ENCODE measurements at places on chromosomes 4 and X.

GRCh38 chr4:80141543-80141942 lies 55.8 kb upstream of the PRDM8 start:
- no peak for DNase-seq

DNA sequence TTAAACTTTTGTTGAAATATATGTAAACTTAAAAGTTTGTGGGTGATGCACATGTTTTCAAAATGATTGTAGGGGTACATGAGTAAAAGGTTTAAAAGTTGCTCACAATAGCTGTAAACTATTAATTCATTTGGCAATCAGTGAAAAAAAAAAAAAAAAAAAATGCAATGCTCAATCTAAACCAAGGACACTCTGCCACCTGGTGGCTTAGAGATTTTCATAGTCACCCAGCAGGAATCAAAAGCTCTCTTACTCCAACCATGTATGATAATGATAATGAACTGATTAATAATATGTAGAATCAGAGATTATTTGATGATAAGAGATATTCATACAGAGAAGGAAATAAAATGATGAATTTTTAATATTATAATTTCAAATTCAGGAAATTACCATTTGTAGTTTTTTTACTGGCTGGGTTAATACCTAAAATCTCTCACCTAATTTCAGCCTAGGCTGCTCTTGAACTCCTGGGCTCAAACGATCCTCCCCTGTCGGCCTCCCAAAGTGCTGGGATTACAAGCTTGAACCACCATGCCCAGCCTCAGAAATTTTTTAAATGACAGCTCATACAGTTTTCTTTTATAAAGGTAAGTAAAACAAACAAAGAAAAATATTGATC lies 46.9 kb upstream of the SLC25A4 start:
- DNase-seq: peak; percentile 78

DNA sequence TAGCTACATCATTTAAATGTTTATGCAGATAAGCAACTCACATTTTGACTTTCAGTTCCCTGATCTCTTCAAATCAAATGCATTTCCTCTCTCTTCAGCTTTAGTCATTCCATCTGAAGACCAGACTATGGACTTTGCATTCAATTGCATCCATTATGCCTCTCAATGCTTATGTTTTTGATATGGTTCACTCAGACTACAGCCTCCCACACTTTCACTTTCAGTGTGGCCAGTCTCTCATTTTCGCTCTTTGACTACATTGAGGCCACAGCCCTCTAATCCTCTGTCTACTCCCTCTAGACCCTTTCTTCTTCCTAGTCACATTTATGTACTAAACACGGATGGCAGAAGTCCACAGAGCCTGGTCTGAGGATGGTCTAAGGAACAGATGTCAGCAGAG lies 24.5 kb upstream of the VEGFC start:
- no peak for DNase-seq

- peak; percentile 95 for DNase-seq
Observed at GRCh38 chr4:1579901-1580691, 104.0 kb downstream of the FAM53A start.

GRCh38 chr4:24472161-24472510 lies 112.2 kb downstream of the DHX15 start:
- DNase-seq: no peak

DNA sequence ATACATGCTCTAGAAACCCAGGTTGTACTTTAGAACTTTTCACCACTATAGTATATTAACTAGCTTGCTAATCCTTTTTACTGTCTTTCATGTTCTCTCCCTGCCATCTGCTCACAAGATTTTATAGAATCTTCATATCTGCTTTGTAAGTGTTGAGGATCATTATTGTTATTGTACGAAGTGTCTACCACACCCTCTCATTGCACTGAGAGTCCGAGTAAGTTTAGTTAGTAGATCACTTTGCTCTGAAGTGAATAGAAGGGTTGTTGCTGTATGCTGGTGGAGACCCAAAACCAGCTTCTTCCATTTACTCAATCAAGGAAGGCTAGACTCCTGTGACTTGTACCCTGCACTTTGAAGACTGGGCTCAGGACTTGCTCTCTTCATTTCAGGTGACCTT lies 17.1 kb downstream of the GAB1 start:
- no peak for DNase-seq

DNA sequence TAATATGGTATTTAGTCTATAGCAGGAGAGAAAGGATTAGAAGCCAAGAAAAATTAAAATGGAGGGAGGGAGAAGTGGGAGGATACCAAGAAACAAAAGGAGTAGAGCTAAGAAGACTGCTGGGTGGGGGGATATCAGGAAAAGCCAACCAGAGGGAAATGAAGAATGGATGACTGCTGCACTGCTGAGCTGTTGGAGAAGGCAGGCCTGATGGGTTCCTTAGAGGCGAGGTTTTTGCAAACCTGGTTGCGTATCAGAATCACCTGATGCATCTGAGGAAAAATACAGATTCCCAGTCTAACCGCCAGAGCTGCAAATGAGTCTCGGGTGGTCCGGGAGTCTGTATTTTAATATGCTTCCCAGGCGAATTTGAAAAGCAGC lies 1.5 kb downstream of the PGRMC1 start:
- DNase-seq: no peak

DNA sequence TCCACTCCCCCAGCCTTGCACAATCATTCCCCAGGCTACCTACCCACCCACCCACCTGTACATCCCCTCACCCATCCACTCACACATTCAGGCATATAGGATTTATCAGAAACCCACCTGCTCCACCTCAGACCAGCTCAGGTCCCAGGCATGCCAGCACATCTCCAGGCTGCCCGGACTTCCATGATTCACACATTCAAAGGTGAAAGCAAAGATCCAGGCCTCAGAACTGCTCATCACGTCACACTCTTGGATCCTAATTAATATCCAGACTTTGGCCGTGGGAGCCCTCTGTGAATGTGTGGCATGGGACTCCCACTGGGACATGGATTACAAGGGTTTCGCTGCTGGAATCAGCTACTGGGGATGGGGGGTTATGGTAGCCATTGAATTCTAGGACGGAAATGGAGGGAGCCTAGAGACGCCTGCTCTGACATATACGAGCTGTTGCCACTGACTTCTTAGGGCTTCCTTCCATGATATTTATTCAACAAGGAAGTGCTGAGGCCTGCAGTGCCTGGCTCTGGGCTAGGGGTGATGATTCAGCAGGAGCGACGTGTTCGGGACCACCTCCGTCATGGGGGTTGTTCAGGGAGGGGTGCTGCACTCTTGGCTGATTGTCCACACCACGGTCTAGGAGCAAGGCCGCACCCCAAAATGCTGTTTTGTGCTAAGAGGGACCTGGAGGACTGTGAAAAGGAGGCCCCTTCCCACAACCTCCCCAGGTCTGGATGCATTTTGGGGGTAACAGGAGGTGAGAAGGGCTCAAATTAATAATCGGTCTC lies 56.9 kb upstream of the ADRA2C start:
- no peak for DNase-seq

GRCh38 chr4:186838295-186838694 lies 114.6 kb upstream of the FAT1 start:
- no peak for DNase-seq

DNA sequence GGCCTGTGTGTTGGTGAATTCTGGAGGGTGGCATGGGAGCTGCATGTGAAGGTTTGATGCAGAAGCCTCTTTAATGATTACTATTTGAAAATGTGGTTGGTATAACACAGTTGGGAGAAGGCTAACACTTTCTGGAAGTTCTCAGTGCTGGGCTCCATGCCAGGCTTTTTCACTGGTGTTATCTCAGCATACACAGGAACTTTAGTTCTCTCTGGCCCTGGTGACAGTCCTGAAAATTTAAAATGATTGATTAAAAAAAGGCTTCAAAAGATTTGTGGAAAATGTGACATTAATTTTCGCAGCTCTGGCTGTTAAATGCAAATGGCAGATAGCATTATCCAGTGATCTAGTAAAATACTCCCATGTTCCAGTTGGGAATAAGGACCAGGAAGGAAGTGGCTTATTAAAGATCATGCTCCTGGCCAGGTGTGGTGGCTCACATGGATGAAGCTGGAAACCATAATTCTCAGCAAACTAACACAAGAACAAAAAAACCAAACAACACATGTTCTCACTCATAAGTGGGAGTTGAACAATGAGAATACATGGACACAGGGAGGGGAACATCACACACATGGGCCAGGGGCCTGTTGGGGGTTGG lies 36.6 kb downstream of the DIPK2B start:
- DNase-seq: peak; percentile 71

DNA sequence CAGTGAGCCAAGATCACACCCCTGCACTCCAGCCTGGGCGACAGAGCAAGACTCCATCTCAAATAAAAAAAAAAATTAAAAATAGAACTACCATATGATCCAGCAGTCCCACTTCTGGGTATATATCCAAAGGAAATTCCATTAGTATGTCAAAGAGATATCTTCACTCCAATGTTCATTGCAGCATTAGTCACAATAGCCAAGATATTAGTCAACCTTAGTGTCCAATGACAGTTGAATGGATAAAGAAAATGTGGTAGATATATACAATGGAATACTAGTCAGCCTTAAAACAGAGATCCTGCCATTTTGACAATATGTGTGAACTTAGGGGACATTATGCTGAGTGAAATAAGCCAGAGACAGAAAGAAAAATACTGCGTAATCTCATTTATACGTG lies 49.4 kb downstream of the C4orf46 start:
- no peak for DNase-seq

- peak; percentile 33 for DNase-seq
Observed at GRCh38 chr4:176320976-176321361, 1.2 kb downstream of the SPCS3 start.

- DNase-seq: no peak
Observed at GRCh38 chrX:46461660-46462191, 83.5 kb downstream of the ZNF674 start.

DNA sequence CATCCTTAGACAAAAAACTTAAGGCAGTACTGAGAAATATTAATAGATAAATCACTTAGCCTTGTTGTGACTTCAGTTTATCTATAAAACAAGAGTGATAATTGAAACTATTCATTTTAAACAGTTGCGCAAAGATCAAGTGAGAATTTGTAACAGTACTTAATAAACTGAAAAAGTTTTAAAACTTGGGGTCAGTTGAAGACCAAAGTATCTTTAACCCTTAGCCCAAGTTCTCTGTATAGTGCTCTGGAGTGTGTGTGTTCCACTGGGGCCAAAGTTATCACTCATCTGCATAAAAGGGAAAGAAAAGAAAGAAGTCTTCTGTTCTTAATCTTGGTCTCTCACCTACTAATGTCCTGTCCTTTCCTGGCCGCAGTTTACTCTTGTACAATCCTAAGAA lies 11.3 kb downstream of the SMIM14 start:
- DNase-seq: no peak

DNA sequence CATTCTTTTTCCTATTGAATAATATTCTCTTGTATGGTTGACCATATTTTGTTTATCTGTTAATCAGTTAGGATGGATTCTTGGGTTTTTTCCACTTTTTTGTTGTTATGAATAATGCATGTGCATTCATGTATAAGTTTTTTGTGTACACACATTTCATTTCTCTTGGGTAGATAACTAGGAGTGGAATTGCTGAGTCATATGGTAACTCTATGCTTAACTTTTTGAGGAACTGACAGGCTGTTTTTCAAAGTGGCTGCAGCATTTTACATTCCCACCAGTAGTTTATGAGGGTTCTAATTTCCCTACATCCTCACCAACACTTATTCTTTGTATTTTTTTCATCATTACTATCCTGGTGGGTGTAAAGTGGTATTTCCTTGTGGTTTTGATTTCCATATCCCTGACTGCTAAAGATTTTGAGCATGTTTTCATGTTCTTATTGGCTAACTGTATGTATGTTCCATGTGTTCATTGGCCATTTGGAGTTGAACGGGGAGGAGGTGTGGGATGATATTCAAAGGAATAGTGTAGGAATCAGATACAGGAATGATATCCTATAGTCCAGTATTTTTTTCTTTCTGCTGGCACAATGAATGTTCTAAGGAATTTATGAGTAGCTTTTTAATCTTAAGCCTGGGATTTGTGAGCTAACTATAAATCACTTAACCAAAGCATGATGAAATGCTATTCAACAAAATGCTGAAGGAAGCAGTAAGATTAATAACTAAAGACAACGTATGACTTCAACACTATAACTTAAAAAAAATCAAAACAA lies 114.3 kb downstream of the AMELX start:
- peak; percentile 47 for DNase-seq
